ENCODE measurements at places on chromosomes 1 and 21.
A peak's percentile ranks its signal among the peaks of the same experiment; 100 is the strongest.

DNA sequence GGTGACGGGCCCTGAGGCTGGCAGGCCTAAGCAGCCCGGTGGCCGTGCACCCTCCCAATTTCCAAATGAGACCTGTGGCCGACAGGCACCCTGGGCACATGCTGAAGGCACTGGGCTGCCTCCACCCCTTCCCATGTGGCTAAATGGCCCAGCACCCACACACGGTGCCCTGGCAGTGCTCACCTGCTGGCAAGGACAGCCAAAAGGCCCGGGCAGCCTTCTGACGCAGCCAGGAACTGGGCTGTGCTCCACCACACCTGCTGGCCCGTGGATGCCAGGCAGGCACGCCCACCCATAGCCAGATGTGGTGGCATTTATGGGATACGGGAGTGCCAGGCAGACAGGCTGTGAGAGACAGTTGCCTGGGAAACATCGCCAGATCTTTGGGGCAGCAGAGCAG, 4.0 kb upstream of the FAAP20 start:
- no peak for DNase-seq

- no peak for DNase-seq
Observed at GRCh38 chr1:85940656-85941306, 215.8 kb downstream of the COL24A1 start.

- peak; percentile 20 for DNase-seq
Observed at GRCh38 chr1:117579221-117579906, 26.5 kb upstream of the TENT5C start.

DNA sequence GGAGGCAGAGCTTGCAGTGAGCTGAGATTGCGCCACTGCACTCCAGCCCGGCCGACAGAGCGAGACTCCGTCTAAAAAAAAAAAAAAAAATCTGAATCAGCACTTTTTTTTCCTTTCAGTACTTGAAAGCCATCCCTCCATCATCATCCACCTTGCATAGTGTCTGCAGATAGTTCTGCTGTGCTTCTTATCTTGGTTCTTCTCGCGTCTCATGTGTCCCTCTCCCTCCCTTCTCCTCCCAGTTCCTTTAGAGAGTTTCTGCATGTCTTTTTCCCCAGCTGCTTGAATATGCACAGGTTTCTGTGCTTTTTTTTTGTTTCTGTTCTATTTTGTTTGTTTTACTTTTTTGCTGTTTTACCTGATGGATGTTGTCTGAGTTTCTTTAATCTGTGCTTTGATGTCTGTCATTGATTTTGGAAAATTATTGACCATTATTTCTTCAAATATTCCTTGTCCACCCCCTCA, 3.9 kb upstream of the COL18A1 start:
- no peak for DNase-seq

DNA sequence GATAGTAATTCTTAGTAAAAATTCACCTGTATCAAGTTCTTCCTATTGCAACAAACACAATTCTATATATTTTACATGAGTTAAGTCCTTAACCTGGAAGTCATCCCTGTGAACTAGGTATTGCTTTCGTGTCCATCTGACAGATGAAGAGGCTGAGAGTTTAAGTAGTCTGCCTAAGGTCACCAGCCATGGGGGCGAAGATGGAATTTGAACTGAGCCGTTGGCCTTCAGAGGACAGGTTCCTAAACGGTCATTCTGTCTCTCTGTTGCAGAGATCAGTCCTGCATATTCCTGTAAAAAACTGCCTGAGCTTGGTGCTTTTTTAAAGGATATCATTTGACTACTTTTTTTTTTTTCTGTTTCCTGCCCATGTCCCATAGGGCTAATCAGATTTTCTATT, 10.2 kb upstream of the POFUT2 start:
- peak; percentile 15 for DNase-seq

DNA sequence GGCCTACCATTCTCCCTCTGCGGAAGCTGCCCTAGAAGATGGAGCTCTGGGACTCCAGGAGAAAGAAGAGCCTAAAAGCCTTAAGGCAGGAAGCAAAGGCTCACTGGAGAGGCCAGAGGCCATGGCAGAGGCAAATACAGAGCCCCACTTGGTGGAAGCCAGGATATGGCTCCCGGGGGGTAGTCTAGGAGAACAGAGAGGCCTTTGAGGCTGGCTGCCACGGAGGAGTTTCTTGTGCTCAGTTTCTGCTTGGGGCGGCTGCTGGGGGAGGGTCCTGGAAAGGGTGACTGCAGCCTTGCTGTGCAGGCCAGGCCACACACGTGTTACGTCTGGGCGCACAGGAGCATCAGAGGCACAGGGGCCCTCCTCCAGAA, 5.4 kb downstream of the CC2D1B start:
- no peak for DNase-seq

GRCh38 chr1:228180271-228180958, 14.8 kb downstream of the IBA57 start:
- peak; percentile 43 for DNase-seq

DNA sequence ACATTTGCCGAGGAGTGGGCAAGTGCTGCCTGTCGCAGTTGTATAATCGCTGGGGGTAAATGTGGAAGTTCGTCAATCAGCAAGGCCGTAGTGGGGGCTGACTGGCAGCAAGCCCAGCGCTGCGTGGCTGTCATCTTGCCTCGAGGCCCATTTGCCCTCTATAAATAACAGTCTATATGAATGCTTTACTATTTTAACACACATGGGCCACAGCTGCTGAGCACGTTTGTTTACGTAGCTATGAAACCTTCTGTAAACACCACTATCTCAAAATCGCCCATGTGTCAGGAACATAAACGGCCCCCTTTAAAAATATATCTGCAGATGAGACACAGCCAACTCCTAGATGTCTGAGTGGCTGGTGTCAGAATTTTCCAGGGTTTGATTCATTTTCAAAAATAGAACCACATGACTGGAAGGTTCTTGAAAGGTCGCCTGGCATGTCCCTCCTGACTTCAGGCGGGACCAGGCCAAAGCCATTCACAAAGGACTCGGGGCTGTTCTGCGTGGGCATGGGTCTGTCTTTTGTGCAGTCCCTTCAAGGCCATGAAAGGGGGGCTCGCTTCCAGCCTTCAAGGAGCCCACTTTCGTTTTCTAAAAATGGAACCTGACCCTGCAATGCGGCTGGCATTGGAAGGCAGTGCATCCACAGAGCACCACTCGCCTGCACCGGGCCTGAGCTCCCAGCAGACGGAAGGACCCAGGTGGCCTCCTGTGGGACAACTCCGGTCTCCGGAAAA, 205.5 kb downstream of the KCNJ6 start:
- DNase-seq = no peak

GRCh38 chr1:165580931-165581871, 37.4 kb downstream of the LRRC52 start:
- no peak for DNase-seq

GRCh38 chr1:53896635-53897229, 2.7 kb downstream of the DIO1 start:
- no peak for DNase-seq

GRCh38 chr21:28805885-28806284, 186.8 kb downstream of the LTN1 start:
- no peak for DNase-seq

- no peak for DNase-seq
Observed at GRCh38 chr1:147673406-147673805, 3.1 kb upstream of the ACP6 start.

GRCh38 chr21:37202221-37203110, 64.7 kb downstream of the VPS26C start:
- no peak for DNase-seq

- no peak for DNase-seq
Observed at GRCh38 chr1:185813401-185813979, 79.3 kb downstream of the HMCN1 start.

DNA sequence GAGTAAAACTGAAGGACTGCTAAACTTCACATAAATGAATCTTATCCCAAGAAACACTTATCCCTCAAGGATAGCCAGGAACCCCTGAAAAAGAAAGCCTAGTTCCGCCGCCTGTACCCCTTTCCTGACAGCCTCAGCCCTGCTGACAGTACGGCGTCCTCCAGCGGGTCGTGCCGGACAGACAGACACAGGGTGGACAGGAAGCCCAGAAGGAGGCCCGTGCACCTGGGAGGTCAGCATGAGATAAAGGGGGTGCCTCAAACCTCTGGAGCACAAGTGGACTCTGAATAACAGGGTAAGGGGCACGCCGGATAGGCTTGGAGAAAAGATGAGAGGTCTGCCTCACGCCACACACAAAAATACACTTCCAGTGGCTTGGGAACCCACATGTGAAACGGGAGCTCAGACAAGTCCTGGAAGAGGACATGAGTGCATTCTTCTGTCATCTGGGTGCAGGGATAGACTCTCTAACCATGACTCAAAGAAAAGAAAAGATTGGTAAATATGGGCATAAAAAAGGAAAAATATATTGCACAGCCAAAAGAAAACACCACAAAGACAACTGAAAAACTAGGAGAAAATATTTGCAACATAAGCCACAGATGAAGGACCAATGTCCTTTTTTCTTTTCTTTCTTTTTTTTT, 17.3 kb upstream of the ADARB1 start:
- no peak for DNase-seq

DNA sequence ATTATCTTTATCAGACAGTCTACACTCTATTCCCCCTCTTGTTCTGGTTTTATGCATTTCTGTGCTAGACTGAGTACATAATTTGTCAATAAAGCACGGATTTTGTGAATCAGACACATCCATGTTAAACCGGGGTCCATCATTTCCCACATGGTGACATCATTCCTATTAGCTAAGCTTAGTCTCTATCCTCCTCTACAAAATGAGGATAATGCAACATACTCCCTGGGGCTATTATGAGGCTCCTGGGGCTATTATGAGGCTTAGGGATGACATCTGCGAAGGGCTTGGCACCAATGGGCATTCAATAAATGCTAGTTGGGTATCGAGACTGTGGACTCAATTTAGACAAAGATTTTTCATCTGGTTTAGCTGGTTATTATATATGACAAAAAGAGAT, 25.1 kb upstream of the APP start:
- DNase-seq = no peak

GRCh38 chr1:156862997-156863599, 2.4 kb downstream of the NTRK1 start:
- peak; percentile 72 for DNase-seq

- DNase-seq = no peak
Observed at GRCh38 chr1:4048076-4048475, 148.0 kb upstream of the C1orf174 start.

- DNase-seq = peak; percentile 52
Observed at GRCh38 chr1:109622895-109623294, 3.3 kb downstream of the AMPD2 start.

DNA sequence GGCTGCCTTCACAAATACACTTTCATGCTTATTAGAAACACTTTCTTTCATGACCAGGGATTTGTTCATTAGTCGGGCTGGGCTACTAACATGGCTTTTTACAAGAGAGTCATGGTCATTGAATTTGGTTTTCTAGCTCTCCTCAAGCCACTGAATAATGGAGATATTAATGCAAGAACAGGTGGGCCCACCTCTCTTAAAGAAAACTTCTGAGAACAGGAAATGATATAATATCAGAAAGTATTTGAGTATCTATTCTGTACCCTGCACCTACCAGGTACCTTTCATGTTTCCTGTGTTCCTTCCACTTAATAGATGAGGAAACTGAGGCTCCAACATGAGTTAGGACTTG, 90.0 kb downstream of the TRABD2B start:
- DNase-seq = no peak

DNA sequence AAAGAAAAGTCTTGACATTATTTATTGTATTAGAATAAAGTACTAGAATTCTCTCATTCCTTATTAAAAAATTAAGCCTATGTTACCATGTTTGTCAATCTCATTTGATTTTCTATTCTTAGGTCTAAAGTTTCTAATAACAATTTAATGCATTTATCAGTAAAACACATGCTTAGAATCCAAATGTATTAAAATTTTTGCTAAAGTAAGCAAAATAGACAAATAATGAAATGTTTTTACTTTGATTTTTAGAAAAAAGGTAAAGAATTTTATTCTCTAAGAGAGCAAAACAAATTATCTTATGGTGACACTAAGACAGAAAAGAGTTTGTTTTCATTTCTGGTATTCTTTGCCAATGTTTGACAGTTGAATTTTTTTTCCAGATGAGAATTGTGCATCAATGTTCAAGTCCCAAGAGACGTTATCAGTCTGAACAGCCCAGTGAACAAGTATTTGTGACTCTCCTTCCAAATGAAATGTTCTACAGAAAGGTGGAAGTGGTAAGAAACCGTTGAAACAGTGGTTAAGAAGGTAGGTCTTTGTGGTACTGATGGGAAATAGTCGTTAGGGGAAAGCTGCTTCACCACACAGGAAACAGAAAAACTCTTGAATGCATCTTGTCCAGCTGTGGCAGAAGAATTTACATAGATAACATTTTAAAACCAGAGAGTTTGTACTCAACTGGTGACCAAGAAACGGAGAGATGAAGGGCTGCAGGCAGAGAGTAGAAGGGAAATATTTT, 402.5 kb downstream of the PTPRC start:
- no peak for DNase-seq

DNA sequence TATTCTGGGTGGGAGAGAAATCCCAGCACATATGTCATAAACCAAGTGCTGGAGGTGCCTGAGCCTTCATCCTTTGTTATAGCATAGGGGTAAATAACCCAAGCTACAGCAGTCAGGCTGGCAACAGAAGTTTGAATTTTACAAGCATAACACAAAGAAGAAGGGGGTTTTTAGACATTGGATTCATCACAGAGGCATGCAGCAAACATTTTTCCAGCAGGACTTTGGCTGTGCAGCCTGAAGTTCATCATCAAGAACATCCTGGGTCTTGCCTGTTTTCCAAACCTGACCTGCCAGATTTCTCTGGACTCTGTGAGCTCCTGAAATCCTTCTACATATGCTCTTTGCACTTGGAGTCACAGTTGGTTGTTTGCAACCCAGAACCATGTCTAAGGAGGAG, 16.2 kb downstream of the PTGER3 start:
- no peak for DNase-seq

Data from activated CD8-positive, alpha-beta memory T cell treated with anti-CD3 and anti-CD28 coated beads, Interleukin-2, amount 50 U/mL, for 48 hours (primary cell).